ENCODE measurements at places on chromosomes 7 and 10. TPM values are rescaled to one million over a fixed set of nuclear protein-coding genes. Genes with fewer than 3 reads are reported as not detected.

CLCN1 gene
- polyA plus RNA-seq: not detected

ZCCHC24 gene
- 42.2 TPM for polyA plus RNA-seq

CALHM3 gene
- polyA plus RNA-seq: not detected

UPK3B gene
- polyA plus RNA-seq: 1.3 TPM

ZCWPW1 gene
- polyA plus RNA-seq: 4.0 TPM

PRSS37 gene
- polyA plus RNA-seq: not detected

ACTR3C gene
- polyA plus RNA-seq: 0.75 TPM

MDFIC gene
- 11.3 TPM for polyA plus RNA-seq

CPN1 gene
- not detected for polyA plus RNA-seq

SEMA3E gene
- polyA plus RNA-seq: 0.38 TPM

RBP4 gene
- polyA plus RNA-seq: 12.1 TPM

PPIF gene
- polyA plus RNA-seq: 9.0 TPM

SCIN gene
- 0.23 TPM for polyA plus RNA-seq

ZNF804B gene
- polyA plus RNA-seq: not detected

NYAP1 gene
- 0.18 TPM for polyA plus RNA-seq

SFTPD gene
- polyA plus RNA-seq: 1.2 TPM

TAS2R4 gene
- 0.15 TPM for polyA plus RNA-seq

MAT1A gene
- polyA plus RNA-seq: not detected

IKZF1 gene
- 2.5 TPM for polyA plus RNA-seq

ADAM12 gene
- not detected for polyA plus RNA-seq

MMP21 gene
- polyA plus RNA-seq: not detected

Measured in aorta (tissue), 5 donors.